Stimulated activated CD8-positive, alpha-beta memory T cell treated with anti-CD3 and anti-CD28 coated beads, Interleukin-15, amount 100 ng/mL, for 48 hours (primary cell): ENCODE measurements at places on chromosomes 3 and 15.

- DNase-seq = peak; percentile 34
These were observed 69.6 kb downstream of the APBA2 start for GRCh38 chr15:28955160-28955992.

- DNase-seq = no peak
These were observed 77.5 kb downstream of the ADCY5 start for GRCh38 chr3:123371426-123371825.

GRCh38 chr15:46955576-46955975, 761.7 kb upstream of the SEMA6D start:
- no peak for DNase-seq

DNA sequence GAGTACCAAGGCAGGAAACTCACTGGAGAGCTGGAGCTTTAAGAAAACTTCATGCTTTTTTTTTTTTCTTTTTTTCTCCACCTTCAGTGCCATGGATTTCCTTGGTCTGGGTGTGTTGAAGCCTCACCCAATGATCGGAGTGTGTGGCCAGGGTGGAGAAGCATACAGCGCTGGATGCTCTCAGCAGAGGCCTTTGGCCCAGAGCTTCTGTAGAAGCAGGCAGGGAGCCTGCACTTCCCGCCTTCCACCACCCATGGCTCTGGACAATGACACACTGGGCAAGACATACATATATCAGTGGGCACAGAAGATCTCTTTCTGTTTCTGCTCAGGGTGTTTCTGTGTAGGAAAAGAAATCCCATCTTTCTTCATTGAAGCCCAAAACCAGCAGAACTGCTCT, 55.8 kb upstream of the ACAD9 start:
- DNase-seq = no peak

DNA sequence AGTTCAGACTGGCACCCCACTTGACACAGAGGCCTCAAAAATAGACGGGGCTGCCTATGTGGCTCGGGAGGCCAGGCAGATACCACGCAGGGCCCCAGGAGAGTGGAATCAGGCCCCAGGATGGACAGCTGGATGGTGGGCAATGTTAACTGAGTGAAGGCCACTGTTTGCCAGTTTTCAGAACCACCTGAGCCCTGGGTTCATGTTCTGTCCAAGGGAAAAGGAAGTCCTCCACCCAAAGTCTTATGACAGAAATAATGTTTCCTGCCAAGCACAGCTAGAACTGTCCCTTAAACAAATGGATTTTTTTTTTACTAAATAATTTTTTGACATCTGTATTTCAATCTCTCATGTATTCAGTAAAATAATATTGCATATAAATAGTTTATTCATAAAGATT, 228.4 kb downstream of the KLF13 start:
- DNase-seq = no peak

- DNase-seq = no peak
These were observed 30.7 kb upstream of the DUSP7 start for GRCh38 chr3:52086976-52087663.

DNA sequence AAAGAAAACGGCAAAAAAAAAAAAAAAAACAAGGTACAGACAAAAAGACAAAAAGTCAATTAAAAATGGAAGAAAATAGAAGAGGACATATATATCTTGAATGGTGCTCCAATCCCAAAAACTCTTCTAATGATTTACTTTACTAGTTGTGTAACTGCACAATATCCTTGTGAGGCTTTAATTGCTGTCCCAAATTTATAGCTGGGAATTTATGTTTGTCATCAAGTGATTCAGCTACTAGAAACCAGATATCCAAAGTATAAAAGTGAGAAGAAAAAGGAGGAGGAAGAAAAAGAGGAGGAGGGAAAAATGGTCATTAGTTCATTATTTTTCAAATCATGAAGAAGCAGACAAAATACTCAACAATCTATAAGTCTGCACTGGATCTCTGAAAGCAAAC, 150.8 kb upstream of the ARPP21 start:
- no peak for DNase-seq

GRCh38 chr15:47756872-47757271, 39.6 kb downstream of the SEMA6D start:
- DNase-seq = no peak

DNA sequence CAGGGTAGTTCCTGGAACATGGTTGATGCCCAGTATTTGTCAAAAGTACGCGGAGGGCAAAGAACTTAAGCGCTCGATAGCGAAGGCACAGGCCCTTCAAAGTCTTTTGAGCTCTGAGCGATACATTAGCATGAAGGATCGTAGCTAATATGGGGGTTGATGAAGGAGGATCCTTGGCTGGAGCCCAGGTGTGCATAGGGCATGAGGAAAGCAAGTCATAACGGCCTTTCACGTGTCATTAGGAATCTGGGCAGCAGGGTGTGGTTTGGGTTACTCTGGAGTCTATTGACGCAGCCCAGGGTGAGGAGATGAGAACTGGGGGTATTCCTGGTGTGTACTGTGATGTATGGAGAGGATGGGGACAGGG, 31.7 kb downstream of the SPINK8 start:
- DNase-seq = no peak

DNA sequence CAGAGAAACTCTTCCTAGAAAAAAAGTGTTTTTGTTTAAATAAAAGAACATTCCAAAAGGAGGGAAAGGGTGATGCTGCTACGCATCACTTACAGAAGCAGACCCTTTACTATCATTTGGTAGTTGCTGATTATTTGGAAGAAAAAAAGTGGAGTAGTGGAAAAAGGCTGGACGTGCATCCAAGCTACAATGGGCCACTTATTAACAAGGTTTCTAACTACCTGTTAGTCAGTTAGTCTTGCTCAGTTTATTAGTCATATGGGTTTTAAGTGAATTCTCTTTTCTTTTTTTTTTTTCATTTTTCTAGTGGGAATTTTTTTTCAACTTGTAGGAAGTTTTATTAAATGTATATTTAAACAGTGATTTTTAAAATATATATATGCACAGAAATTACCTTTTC, 866.0 kb downstream of the MCTP2 start:
- DNase-seq = no peak

GRCh38 chr3:179526989-179527391, 35.7 kb upstream of the ACTL6A start:
- no peak for DNase-seq

GRCh38 chr15:97998307-97999071, 38.0 kb downstream of the ARRDC4 start:
- no peak for DNase-seq

DNA sequence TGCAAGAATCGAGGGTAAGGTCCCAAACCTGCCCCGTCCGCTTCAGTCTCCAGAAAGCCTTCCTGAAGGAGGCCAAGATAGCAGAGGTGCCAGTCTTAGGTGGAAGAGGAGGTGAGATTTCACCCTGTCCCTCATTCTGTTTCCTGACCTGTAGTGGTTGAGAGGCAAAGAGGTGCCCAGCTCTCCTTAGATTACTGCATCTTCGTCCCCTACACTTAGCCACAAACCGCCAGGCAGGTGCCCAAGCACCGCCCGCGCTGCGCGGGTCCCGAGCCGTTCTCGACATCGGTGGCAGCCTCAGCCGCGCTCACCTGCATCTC, 23.8 kb upstream of the POLG start:
- DNase-seq = no peak

GRCh38 chr3:151660885-151661284, 72.8 kb upstream of the AADACL2 start:
- DNase-seq = no peak

GRCh38 chr3:65901226-65901625, 137.5 kb downstream of the MAGI1 start:
- no peak for DNase-seq

DNA sequence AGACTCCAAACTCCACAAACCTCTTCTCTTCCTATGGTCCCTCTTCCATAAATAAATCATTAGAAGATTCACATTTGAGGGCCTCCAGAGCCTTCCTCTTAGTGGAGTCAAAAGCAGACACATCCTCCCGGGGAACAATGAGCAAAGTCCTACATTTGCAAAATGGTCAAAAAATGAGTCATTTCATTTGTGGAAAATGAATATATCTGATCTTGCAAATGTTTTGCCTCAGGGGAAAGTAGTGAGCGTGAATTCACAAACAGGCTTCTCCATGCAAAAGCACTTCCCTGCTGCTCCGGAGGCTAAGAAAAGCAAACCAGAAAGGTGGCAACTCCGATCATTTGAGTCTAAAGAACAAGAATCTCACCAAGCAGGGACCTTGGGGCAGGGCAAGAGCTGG, 86.7 kb upstream of the IQSEC1 start:
- no peak for DNase-seq

- no peak for DNase-seq
These were observed 43.8 kb upstream of the CMTM8 start for GRCh38 chr3:32194653-32195052.

- peak; percentile 80 for DNase-seq
These were observed at the start of gene ABTB1 for GRCh38 chr3:127672429-127673190. TSS of gene ABTB1 (plus strand) at chr3:127672952. CDS start at chr3:127673026, 74 bp downstream.

- DNase-seq = no peak
These were observed 744.7 kb downstream of the EPHA3 start for GRCh38 chr3:89851974-89852621.

- DNase-seq = peak; percentile 58
These were observed 66.2 kb upstream of the CSTA start for GRCh38 chr3:122258757-122259371.

GRCh38 chr3:188296761-188297612, 143.0 kb downstream of the LPP start:
- DNase-seq = no peak

DNA sequence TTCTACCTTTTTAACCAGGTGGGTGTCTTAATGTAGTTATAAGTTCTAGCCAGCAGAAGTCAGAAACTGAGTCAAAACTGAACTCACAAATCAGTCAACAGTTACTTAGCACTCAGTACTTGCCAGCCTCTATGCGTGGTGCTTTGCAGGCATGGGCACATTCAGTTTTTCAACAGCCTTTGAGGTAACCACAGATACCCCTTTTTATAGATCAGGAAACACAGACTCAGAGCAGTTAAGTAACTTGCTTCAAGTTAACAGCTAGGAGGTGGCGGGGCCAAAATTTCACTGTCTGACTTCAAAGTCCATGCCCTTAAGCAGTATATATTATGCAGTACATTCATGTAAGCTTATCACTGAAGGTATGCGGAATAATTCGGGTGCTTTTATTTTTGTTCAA, 139.4 kb downstream of the FHIT start:
- no peak for DNase-seq

DNA sequence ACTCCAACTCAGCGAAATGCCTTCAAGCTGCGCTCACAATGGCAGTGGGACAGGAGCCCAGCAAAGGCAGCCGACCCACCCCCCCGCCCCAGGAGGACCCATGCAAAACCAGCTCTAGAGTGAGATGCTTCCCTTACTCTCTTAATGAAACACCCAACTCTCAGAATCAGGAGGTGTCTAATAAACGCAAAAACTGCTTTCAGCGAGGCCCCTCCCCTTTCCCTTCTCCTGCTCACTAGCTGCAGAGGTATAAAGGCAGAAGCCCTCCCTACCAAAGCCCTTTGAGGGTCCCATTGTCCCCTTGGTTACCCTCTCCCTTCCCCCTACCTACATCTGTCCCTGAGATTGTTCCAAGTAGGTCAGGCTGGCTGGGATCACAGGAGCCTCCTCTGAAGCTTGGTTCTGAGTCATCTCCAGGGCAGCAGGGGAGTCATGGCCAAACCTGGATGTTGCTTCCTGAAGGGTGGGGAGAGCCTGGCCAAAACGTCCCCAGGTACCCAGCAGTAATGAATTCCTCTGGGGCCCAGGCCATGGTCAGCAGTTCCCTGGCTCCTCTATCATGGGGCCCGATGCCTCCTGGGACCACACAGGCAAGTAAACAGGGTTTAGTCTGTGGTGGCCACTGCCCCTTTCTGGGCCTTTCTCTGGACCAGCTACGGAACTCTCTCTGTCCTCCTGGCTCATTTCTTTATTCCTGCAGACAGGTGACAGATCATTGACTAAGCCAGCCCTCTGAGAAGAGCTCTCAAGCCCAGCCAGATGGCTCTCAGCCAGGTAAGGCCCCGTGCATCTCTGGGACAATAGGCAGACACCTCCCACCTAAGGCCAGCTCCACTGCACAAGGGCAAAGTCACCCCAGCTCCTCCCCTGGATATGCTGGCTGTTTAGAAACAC, 8.6 kb downstream of the KLHL25 start:
- no peak for DNase-seq

DNA sequence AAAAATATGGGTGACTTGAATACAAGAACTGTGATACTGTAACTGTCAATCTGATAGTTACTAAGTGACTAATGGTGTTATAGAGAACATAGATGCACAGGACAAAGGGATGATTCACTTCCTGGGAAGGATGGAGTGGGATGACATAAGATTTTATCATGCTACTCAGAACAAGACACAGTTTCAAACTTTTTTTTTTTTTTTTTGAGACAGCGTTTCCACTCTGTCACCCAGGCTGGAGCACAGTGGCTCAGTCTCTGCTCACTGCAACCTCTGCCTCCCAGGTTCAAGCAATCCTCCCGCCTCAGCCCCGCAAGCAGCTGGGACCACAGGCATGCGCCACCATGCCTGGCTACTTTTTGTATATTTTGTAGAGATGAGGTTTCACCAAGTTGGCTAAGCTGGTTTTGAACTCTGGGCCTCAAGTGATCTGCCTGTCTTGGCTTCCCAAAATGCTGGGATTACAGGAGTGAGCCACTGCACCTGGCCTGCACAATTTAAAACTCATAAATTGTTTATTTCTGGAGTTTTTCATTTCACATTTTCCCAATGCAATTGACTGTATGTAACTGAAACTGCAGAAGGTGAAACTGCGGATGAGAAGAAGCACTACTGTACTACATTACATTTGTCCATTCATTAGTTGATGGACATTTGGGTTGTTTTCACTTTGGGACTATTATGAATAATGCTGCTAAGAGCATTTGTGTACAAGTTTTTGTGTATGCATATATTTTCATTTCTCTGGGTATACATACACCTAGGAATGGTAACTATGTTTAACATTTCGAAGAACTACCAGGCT, 40.6 kb downstream of the ADIPOQ start:
- peak; percentile 55 for DNase-seq

DNA sequence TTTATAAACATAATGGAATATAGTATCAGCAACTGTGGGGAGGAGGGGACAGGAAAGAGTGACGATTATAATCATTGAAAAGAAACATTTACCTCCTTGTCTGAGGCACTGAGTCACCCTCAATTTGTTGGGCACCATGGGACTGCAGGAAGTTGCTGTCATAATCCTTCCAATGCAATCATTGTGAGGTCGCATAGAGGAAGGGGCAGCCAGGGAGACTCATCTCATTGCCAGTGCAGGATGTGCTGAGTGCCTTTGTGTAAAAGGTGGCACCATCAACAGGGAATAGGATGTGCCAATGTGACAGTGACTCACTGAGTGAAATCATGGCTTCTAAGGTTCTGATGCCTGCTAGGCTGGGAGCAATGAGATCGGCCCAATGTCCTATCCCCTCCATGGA, 300.4 kb upstream of the ADAMTS9 start:
- no peak for DNase-seq

GRCh38 chr15:90060797-90061196, 41.5 kb downstream of the IDH2 start:
- DNase-seq = no peak

- no peak for DNase-seq
These were observed 66.6 kb downstream of the PDZRN3 start for GRCh38 chr3:73557986-73558726.

DNA sequence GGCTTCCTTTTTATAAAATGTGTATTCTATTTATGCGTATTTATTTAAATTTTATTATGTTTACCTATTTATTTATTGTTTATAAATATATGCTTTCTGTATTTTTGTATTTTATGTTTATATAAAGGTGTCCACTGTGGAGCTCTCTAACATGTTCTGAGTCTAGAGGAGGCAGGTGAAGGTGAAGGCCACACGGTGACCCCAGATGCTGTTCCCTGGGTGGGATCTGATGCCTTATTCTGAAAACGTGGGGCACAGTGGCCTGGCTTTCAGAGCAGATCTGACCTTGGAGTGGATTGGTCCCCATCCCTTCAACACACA, 104.7 kb upstream of the SLC7A14 start:
- DNase-seq = no peak
